ENCODE measurements at places on chromosomes 16 and 17.
A peak's percentile ranks its signal among the peaks of the same experiment; 100 is the strongest.

GRCh38 chr16:85400305-85401205, 212.6 kb upstream of the GSE1 start:
- DNase-seq, result no peak

GRCh38 chr17:28828294-28829040, 14.1 kb downstream of the FAM222B start:
- DNase-seq, result no peak

DNA sequence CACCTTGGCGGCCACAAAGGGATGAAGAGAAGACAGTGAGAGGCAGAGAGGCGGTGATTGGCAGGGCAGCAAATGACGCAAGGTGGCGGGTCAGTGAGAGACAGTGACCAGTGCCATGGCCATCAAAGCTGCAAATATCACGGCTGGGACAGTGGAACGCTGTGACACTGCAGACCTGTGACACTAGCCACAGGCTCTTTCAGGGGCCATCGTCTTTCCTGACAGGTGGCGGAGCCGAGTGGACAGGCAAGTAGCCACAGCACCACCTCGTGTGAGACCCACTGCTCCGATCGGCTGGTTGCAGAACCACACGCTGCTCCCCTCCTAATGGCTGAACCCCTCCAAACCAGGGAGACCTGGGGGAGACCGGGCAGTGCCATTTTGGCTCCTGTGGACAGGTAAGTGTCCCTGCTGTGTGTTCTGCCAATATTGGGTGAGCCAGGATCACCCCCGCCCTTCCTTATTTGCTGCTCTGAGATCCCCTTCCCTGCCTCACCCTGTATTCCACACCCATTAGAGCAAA, 7.9 kb upstream of the ZNF778 start:
- no peak for DNase-seq

- no peak for DNase-seq
Measured at GRCh38 chr16:11006656-11007055, 62.3 kb downstream of the CLEC16A start.

DNA sequence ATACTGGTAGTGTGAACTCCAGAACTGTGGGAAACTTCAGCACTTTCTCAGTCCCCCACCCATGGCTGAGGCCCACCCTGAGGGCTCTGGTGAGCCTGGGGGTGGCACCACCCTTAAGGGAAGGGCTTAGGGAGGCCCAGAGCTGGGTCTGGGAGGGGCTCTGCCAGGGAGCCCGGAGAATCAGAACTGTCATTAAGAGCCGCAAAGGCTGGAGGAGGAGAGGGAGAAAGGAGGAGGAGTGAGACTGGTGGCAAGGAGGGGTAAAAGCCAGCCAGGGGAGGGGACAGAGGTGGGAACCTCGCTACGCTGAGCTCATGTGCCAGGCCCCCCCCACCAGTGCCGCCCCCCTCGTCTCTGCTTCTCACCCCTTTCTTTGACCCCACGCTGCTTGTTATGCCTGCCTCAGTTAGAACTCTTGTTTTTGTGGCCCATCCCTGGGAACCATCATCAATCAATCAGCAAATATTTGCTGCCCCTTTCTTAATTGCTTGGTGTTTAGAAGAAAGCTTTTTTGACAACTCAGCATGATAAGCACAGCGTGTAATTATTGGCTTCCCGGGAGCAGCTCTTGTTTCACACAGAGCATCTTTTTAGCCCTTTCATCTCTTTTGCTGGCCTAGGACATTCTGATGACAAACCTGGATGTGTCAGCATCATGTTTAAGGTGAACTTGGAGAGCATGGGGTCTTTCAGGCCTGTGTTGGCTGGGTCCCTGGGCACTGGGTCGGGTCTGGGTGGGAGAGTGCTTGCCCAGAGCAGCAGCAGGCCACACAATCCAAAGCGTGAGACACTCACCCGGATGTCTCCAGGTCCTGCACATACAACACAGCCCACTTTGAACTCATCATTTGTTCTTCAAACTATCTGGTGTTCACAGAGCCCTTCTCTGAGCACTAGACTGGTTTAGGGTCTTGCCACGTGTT, 77.7 kb downstream of the NETO2 start:
- DNase-seq, result no peak

- DNase-seq, result no peak
Measured at GRCh38 chr17:39643271-39643670, 6.3 kb downstream of the STARD3 start.

- DNase-seq, result no peak
Measured at GRCh38 chr17:8846768-8847211, 20.7 kb downstream of the PIK3R6 start.

GRCh38 chr16:23876256-23876896, 40.6 kb downstream of the PRKCB start:
- DNase-seq, result no peak

GRCh38 chr16:89657442-89658220, at the start of the genes CHMP1A and SPATA33:
Gene CHMP1A (minus strand): TSS chr16:89657708. CDS start chr16:89657588, 120 bp downstream.
Gene SPATA33 (plus strand): TSS chr16:89657836. CDS start chr16:89657912, 76 bp downstream.
- DNase-seq, result peak; percentile 58

GRCh38 chr16:31704138-31704537, 169.5 kb upstream of the ZNF267 start:
- no peak for DNase-seq

DNA sequence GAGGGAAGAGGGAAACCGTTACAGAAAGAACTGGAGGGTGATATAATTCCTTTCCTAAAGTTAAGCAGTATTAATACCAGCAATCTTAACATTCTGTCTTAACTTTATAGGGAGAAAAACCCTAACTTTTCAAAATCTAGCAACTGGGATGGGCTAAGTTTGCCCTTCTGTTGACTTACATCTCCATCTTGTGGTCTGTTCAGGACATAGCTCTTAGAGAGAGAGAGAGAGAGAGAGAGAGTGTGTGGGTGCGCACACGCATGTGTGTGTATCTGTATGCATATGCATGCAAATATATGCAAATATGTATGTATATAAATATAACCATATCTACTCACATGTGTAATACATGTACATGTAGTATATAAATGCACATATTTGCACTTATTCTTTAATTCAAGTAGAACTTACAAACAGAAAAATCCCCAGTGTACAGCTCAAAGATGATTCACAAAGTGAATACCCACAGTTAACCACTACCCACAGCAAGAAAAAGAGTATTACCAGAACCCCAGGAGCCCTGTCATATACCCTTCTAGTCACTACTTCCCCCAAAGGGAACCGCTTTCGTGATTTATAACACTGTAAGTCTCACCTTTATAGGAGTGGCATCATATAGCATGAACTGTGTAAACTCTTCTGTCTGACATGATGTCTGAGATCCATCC, 46.5 kb downstream of the STX8 start:
- DNase-seq, result no peak

GRCh38 chr16:58366247-58367031, 25.8 kb upstream of the GINS3 start:
- no peak for DNase-seq

DNA sequence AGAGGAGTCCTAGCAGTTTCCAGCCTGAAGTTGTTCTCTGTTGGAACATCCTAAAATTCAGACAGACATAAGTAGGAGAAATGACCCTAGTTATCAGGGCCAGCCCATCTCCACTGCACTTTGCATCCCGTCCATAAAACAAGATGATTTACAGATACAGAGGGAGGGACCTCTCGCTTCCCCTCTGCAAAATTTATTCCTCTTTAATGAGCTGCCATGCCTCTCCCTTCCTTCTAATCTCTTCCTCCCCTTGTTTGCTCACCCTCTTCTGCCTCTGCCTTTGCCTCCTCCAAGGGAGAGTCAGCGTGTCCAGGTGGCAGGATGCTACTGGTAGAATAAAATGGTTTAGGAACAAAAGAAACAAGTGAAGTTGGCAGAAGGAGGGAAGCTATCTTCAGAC, 351.3 kb downstream of the SOX9 start:
- DNase-seq, result no peak

GRCh38 chr16:89829630-89830437, 1.6 kb downstream of the SPIRE2 start:
- no peak for DNase-seq

DNA sequence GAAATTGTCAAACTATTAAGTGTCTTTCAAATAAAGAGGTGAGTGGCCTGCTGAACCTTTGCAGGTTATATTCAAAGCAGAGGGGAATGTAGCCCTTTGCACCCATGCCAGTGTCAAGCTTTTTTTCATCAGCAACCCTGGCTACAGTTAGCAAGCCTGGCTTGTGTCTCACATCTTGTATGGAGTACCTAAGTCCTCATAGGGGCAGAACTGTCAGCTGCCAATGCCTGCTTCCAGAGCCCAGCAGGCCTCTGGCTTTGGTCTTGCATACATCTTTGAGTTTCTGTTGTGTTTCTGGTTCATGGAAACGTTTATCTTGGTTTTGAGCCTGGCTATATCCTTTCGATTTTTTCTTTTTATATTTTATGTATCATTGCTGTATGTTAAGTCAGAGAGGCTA, 26.8 kb downstream of the REXO5 start:
- DNase-seq, result no peak

GRCh38 chr17:18257982-18258355, 569 bp downstream of the FLII start:
- no peak for DNase-seq

DNA sequence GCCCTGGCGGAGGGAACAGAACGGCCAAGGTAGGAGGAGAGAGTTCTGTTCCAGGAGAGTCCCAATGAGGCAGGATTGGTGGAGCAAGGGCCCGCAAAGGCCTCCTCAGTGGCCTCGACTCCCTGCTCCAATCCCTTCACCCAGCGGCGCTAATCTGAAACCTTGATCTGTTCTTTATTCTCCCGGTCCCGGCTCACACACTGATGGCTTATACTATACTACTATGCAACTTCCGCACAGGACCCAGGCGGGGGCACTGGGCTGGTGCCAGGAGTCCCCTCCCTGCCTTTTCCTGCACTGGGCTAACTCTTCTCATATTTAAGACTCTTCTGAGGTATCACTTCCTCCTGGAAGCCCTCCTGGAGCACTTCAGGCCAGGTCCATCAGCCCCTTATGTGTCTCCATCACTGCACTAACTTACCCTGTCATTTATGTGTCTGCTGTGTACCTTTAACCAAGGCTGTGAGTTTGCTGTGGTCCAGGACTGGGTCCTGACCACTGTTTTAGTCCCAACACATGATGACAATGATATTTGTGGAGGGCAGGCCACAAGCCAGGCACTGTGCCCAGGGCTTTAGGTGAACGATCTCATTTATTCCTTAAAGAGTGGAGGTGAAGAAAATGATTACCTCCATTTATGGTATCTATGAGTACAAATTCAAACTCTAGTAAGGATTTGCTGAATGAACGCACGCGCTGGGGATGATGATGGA, 6.8 kb downstream of the CCDC102A start:
- DNase-seq, result no peak

GRCh38 chr16:11672206-11673090, 4.2 kb downstream of the SNN start:
- DNase-seq, result no peak

DNA sequence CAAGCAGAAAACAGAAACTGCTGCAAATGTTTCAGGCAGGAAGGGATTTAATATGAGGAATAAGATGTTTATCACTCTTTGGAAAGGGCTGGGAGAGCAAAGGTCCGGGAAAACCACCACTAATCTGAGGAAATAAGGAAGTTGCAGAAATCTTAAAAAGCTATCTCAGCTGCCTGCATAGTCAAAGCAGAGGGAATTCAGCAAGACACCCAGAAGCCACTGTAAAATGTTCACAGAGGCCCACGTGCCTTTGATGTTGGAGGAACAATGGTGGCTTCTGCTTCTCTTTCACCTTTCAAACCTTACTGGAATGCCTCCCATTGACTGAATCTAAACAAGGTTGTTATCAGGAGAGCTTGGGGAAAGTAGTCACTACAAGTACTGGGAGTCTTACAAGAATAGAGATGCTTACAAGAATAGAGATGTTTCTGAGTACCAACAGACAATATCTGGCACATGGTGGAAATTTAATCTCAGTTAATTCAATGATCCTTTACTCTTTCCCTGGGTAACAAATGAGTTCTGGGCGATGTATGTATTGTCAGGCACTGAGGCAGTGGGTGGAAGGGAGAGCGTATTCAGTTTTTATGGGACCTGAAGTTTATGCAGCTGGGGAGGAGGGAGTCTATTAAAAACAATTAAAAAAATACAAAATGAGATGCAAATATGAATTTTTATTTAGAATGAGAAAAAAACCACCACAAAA, 56.1 kb upstream of the MED13 start:
- DNase-seq, result no peak

- DNase-seq, result no peak
Measured at GRCh38 chr16:18836702-18837101, 35.4 kb upstream of the ARL6IP1 start.

- no peak for DNase-seq
Measured at GRCh38 chr16:82753821-82754220, 127.1 kb downstream of the CDH13 start.

DNA sequence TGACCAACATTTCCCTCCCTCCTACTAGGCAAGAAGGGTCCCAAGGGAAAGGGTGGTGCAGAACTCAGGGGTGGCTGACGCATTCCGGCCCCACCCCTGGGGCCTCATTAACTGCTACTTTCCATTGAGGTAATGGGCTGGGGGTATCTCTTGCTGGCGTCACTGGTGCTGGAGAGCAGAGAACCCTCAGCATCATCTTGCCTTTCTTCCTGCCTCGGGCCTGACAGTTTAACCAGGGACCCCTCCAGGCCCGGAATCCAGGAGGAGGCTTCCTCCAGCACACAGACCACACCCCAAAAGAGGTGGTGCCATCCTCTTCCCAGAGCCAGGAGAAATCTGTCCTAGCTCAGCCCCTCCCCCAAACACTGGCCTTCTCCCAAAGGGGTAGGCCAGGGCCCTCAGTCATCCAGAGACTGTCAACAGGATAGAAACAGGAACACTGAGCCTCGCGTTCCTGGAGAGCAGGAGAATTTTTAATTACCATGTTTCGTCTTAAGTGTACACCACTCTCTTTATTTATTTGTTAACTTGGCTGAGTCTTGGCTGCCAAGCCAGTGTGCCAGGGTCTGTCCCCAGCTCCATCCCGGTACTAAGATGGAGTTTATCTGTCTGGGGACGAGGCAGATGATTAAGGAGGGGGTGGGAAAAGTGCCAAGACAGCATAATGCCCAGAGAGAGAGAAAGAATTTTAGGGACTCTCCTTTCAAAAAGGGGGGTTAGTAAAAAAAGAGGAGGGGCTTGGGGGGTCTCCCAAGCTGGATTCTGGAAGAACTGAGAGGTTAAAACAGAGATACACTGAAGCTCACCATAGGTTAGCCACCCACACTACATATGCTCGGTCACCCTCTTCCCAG, 5.1 kb downstream of the ETV4 start:
- no peak for DNase-seq

DNA sequence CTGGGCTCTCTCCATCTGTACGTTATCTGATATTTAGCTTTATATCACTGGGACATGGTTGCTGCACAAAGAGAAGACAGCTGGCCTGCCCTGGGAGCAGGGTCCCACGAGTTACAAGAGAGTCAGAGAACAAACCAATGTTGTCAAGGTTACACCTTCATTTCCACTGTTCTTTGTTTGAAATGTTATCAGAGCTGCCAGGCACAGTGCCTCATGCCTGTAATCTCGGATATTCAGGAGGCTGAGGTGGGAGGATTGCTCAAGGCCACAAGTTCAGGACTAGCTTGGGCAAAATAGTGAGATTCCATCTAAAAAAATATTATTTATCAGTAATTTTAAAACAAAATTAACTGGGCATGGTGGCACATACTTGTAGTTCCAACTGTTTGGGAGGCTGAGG, 34.6 kb downstream of the ATP6V0A1 start:
- no peak for DNase-seq

DNA sequence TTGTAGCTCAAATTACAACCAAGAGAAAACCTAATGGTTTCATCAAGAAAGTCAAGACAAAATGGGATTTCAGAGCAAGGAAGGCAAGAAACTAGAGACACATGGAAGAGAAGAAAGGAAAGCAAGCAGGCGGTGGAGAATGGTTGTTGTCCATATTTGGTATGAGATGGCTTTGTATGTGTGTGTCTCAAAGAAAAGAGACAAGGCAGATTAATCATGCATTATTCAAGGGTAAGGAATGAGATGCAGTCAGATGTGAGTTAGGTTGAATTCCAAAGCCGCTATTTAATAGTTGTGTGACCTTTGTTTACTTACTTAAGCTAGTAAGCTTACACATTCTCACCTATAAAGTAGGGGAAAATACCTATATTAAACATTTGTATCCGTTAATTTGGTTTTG, 1029.6 kb downstream of the CDH11 start:
- peak; percentile 76 for DNase-seq

Measured in fibroblast of skin of left biceps (primary cell).